ENCODE measurements at places on chromosomes 3 and 15.

GRCh38 chr3:25904206-25904605 lies 114.3 kb downstream of the OXSM start:
- no peak for DNase-seq

DNA sequence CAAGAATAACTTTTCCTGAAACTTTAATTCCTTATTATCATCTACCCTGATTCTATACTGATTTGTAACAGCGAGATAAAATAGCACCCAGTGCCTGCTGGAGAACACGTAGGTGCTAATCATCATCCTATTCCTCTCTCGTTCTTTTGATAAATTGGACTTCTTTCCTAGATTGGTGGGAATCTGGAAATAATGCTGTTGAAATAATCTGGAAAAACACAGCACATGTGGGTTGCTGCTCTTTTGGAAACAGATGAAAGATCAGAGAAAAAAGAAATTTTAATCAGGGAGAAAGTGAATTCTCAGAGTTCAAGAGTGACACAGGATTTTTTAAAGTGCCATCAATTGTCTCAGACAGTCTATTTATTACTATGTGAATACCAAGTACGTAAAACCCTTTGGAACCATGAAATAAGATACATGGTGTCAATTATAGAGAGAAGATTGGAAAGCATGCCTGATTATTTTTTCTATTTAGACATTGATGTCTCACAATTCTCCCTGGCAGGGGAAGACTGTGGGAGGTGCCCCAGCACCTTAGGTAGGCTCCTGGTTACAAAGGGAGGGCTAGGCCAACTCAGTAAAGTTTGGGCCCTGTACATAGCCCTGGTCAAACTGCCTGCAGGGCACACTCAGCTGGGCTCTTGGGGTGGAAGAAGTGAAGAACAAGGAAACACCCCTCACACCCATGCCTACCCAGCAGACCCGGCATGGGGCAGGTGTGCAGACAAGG lies 60.0 kb upstream of the SNRPA1 start:
- no peak for DNase-seq

GRCh38 chr15:32148833-32149555 lies 118.7 kb downstream of the CHRNA7 start:
- no peak for DNase-seq

DNA sequence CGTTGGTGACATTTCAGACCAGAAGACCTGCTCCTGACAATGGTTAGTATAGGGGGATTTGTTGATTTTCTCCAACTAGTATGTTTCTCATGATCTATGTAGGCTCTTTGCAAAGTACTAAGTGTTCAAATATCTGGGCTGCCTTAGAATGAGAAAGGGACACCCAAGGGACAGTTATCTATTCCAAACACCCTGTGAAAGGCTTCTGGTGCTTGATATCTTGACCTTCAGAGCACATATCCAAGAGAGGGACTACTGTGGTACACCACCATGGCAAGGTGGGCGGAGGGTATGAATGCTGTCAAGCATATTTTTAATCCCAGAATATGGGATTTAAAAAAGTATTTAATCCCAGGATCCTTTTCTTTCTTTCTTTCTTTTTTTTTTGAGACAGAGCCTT lies 1.1 kb downstream of the FANCD2OS start:
- no peak for DNase-seq

DNA sequence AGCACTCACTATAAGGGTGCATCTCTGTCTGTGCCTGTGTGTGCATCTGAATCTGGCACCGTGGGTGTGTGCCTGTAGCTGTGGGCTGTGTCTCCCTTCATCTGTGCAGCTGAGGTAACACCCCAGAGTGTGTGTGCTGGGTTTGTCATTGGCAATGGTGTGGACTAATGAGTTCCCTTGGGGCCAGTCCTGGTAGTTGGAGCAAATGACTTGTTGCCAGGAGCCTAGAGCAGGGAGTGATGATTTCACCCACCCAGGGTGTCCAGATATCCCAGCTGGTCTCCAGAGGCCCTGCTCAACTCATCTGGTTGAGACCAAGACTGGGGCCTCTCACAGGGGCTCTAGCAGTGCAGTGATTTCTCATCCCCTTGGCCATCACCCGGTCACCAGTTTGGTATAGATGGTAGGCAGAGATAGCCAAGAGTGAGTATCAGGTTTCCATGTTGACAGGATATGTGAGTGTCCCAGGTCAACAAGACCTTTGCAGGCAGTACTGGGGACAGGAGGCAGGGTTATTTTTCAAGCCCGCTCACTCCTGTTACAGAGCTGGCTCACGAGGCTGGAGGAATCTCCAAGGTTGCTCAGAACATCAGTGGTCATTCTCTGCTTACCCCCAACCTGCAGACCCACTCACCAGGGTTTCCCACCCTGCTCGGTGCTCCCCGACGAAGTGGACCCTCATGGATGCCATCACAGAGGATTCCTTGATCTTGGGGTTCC lies 4.1 kb upstream of the HDAC11 start:
- no peak for DNase-seq
